ENCODE measurements at places on chromosomes 13 and 19. TPM values are rescaled to one million over a fixed set of nuclear protein-coding genes. Genes with fewer than 3 reads are reported as not detected.

GRCh38 chr13:112889351-112890290 lies 79.4 kb upstream of the MCF2L start:
- no peak for DNase-seq

DNA sequence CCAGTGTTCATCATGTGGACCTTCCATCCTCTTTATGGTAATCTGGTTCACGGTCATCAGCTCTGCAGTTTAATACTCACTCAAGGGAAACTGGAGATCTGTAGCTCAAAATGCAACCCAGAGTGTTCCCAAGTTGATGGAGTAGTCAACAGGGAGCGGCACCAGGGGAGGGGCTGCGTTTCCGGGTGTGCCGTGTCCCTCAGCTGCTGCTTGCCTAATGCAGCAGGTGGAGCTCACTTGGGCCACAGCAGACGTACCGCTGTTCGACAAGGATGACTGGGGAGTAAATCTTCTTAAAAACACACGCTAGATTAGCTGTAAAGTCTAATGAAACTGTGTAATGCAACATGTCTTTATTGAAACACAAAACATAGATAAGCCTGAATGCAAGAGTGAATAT lies 81.1 kb downstream of the TNFSF13B start:
- DNase-seq: no peak

GRCh38 chr13:96792736-96793403 lies 201.4 kb downstream of the OXGR1 start:
- no peak for DNase-seq

C19orf38 gene
- not detected for total RNA-seq

ZNF574 gene
- 13.5 TPM for total RNA-seq
